Effector memory CD4-positive, alpha-beta T cell (primary cell): ENCODE measurements at places on chromosomes 6 and 20.
A peak's percentile ranks its signal among the peaks of the same experiment; 100 is the strongest.

GRCh38 chr6:92377137-92377536 lies 1042.2 kb downstream of the EPHA7 start:
- no peak for DNase-seq

DNA sequence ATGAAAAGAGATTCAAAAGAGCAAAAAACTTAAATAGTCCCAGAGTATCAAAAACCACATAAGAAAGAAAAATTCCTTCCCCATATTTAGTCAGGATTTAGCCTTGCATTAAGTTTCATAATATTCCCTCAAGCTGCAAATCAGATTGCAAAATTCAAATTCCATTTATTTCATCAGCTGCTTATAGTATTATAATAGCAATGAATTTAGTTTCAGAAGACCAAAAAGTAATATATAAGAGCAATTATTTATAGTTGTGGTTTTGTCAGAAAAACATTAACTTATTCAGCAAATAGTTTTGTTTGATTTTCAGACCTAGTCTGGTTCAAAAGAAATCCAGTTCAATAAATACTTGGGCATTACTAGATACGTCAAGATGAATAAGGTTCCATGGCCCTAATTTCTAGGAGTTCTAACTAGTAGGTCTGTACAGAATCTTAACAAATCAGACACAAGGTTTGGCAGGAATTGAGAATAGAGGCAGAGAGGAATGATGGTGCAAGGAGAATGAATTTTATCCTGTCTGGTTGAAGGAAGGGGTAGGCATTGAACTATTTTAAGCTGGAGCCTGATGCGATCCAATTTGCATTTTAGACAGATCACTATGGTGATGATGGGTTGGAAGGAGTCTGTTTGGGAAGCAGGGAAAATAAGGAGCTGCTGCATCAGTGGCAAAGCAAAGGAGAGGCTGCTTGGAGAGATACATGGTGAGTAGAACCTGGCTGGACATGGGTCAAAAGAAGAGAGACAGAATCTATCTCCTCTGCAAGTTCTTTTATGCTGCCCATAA lies 163.9 kb upstream of the STXBP5 start:
- DNase-seq = no peak

DNA sequence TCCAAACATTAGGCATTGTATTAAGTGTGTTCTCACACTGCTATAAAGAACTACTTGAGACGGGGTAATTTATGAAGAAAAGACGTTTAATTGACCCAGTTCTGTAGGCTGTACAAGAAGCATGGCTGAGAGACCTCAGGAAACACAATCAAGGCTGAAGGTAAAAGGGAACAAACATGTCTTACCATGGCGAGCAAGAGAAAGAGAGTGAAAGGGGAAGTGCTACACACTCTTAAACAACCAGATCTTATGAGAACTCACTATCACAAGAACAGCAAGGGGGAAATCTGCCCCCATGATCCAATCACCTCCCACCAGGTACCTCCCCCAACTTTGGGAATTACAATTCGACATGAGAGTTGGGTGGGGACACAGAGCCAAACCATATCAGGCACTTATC lies 86.6 kb upstream of the TOP1 start:
- no peak for DNase-seq

GRCh38 chr6:42158631-42159030 lies 14.5 kb upstream of the GUCA1A start:
- no peak for DNase-seq

- no peak for DNase-seq
Observed at GRCh38 chr6:165626711-165627110, 36.3 kb downstream of the PDE10A start.

DNA sequence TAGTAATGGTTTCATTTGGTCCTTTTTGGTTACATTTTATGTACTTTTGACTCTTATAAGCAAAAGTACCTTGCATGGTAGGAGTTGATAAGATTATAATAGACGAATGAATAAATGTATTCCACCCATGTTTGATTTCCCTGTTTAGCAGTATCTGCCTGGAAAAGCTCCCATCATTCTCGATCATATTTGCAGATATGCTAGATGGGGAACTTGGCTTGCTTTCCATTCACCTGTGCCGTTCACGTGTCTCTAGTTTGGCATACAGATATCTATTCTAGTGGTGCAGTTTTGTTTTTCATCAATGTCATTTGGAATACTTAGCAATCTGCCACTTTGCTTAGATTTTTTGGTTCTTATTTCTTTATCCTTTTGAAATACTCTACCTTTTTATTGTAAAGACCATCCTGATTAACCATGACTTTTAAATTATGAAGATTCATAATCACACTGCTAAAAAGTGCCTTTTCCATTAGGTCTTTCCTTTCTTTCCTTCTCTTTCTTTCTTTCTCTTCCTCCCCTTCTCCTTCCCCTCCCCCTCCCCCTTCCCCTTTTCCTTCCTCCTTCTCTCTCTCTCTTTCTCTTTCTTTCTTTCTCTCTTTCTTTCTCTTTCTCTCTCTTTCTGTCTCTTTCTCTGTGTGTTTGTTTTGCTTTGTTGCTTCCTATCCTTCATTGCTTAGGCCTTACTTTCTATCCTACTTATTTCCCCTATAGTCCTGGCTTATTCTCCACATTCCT lies 40.4 kb downstream of the ANKS1A start:
- no peak for DNase-seq

DNA sequence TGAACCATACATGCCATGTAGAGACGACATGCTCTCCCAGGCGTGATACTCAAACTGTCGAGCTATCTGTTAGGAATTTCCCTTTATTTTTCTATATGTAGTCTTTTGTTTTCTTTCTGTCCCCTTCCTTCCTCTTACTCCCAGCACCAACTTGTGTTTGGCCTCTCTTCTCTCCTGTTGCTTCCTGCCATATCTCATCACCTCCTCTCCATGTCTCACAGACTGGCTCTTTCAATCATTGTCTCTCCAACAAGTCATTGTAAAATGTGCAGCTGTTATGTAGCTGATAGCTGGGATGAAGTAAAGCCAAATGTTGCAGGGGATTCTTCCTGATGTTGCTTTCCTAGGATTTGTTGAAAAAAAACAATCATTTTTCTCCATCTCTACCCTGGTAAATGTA lies 234.5 kb downstream of the TMEM242 start:
- DNase-seq = no peak

DNA sequence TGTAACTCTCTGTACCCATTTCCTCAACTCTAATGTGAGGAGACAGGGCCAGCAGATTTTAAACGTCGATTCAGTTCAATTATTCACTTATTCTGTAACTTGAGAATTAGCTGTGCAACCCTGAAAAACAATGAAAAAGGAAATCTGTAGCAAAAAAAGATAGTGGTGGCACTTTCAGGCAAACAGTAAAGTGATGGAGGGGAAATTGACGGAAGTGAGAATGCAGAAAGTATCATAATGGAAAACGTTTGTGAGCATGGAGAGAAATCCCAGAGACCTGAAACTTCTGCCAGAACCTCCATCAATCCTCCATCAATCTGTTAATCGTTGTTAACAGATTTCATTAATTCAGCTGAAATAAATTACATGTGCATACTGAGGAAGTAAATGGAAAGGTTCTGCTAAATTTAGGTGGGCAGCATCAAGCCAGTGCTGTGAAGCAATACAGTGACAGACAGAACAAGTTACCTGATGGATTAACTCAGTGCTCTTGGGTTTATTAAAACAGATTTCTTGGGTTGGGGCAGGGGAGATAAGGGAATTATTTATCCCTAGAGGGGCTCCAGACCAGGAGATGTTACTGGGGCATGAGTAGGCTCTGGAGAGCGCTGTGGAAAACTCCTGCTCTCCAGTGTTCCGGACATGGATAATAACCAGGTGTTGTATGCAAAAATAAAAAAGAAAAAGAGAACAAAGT lies 17.5 kb downstream of the KIZ start:
- no peak for DNase-seq

- peak; percentile 11 for DNase-seq
Observed at GRCh38 chr20:49712996-49713752, 504 bp downstream of the B4GALT5 start.

- no peak for DNase-seq
Observed at GRCh38 chr6:167146977-167147376, 10.8 kb downstream of the GPR31 start.

- DNase-seq = no peak
Observed at GRCh38 chr6:118735320-118735719, 83.9 kb upstream of the CEP85L start.
